Glutamatergic neuron (in vitro differentiated cells): ENCODE measurements at places on chromosomes 1 and 21.

- DNase-seq, result no peak
These were observed 1266.0 kb upstream of the ADGRL2 start for GRCh38 chr1:80534606-80535360.

DNA sequence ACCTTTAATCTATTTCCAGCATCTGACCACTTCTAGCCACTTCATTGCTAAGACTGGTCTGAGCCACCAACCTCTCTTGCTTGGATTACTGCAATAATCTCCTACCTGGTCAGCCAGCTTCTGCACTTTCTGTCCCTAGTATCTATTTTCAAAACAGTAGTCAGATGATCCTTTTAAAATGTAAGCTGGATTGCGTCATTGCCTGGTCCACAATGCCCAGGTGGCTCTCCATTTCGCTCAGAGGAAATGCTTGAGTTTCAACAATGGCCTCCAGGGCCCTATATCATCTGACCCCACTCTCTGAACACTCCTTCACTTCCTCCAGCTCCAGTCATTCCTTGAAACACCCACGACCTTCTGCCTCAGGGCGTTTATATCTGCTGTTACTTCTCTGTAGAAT is 2.3 kb downstream of the FYB2 start:
- DNase-seq, result no peak

GRCh38 chr1:220786337-220787068 is at the start of gene MTARC1:
Gene MTARC1 (plus strand): TSS chr1:220786913. CDS start chr1:220786945, 32 bp downstream.
- peak; percentile 90 for DNase-seq

GRCh38 chr1:201739080-201739479 is 89.9 kb upstream of the IPO9 start:
- no peak for DNase-seq

GRCh38 chr1:196684476-196684875 is 32.6 kb downstream of the CFH start:
- DNase-seq, result no peak

DNA sequence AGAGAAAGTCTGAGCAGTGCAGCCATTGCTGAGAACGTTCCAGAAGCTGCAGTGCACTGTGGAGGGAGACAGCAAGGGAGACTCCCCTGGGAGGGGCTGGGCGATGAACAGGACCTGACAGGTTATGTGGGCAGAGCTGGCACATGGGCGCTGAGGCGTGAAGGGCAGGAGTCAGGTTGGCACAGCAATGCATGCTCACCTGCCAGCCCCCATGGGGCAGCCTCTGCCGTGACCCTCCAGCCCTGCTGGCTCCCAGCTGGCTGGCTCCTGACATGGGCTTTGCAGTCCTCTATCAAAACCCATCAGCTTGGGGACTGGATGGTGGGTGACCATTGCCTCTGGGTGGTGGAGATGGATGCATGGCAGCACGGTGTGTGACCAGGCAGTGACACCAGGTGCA is 300.3 kb downstream of the CAMTA1 start:
- no peak for DNase-seq

DNA sequence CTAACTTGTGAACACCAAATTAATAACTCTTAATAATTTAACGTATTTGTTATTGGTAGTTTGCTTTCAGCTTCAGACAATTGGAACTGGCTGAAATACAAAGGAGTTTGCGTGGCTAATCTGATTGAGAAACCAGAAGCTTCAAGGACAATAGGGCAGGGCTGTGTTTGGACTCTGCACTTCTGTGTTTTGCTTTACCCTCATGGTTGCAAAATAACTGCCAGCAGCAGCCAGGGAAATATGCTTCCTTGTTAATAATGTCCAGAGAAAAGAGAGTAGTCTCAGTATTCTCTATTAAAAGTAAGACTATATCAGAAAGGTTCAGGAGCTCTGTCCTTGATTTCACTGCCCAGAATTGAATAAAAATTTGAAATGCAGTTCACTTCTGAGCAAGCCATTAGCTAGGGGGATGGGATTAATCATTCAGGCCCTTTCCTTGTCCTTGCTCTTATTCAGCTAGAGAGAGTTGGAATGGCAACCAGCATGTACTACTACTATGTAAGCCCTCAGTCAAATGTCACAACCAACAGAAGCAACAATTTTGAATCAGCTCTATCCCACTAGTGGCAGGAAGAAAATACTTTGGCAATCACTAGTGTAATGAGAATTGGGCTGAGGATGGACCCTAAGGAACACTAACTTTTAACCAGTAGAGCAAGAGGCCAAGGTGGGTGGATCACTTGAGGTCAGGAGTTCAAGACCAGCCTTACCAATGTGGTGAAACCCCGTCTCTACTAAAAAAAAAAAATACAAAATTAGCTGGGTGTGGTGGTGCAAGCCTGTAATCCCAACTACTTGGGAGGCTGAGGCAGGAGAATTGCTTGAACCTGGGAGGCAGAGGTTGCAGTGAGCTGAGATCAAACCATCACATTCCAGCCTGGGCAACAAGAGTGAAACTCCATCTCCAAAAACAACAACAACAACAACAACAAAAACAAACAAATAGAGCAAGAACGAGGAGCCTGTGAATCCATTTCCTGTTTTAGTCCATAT is 76.8 kb downstream of the POU2F1 start:
- no peak for DNase-seq

GRCh38 chr1:152745289-152745704 is 12.5 kb upstream of the KPRP start:
- DNase-seq, result no peak

- DNase-seq, result no peak
These were observed 217.2 kb upstream of the HOOK1 start for GRCh38 chr1:59597420-59598119.

DNA sequence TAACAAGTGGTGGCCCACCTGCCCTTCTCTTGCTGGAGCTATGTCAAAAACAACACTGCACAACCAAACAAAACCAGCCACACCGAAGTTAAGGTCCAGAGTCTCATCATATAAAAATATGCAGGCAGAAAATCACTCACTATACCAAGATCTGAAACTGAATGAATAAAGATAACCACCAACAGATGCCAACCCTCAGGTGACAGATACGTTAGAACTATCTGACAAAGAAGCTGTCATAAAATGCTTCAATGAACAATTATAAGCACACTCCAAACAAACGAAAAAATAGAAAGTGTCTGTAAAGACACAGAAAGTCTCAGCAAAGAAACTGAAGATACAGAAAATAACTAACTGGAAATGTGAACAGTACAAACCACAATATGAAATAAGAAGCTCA is 14.0 kb downstream of the ZNF496 start:
- DNase-seq, result no peak

DNA sequence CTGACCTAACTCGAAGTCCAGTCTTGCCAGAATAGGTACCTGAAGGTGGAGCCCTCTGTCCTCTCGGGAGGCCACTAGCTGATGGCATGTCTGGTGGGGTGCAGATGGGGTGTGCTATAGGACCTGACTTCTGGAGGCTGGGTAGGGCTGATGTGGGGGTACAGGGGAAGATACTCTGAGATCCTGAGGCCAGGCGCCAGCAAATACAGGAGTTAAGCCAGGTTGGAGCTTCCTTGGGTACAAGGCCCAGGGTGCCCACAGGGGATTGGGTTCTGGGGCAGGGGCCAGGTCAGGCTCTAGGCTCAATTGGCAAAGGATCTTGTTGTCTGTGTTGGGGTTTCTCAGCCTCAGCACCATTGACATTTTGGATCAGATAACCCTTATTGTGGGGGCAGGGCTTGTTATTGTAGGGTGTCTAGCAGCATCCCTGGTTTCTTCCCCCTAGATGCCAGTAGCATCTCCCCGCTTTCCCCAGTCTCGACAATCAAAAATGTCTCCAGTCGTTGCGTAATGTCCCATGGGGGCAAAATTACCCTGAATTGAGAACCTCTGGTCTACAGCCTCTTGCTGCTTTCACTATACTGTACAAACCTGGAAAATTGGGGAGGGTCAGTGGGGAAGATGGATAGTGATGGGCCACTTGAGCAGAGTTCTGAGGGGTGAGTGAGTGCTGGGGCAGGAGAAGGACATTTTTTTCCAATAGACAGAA is 9.2 kb downstream of the PTPRF start:
- DNase-seq, result no peak

GRCh38 chr1:234593771-234594504 is 16.0 kb downstream of the IRF2BP2 start:
- DNase-seq, result no peak

DNA sequence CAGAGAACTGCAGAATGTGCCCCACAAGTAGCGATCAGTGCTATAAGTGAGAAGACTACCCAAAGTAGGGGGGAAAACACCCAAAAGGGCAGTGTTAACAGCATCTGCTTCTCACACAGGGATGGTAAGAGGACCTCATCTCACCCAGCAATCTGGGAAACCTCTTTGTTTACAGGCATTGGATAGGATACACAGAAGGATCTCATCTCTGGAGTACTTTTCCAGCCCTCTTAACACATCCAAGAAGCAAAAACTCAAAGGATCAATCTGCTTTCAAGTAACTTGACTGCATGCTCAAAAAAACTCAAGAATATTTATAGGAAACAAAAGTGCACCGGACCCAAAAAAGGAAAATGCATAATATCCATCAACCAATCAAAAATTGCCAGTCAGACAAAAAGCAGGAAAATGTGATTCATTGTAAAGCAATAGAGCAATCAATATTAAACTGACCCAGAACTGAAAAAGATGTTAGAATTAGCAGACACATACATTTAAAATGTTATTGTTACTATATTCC is 311.0 kb upstream of the CXADR start:
- no peak for DNase-seq

DNA sequence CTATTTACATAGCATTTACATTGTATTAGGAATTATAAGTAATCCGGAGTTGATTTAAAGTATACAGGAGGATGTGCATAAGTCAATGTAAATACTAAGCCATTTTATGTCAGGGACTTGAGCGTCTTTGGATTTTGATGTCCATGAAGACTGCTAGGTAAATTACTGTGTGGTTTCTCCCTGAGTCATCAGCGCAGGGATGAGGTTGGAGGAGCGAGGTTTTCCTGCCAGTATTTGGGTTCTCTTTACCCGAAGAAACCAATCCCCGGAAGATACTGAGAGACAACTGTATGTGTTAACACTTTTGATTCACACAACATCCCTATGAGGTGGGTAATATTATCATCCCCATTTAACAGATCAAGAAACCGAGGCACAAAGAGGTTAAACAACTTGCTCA is 29.3 kb downstream of the BATF3 start:
- DNase-seq, result no peak

GRCh38 chr1:2583871-2584351 is 2.7 kb upstream of the PRXL2B start:
- peak; percentile 14 for DNase-seq

GRCh38 chr1:60904099-60904851 is 178.1 kb upstream of the NFIA start:
- no peak for DNase-seq

DNA sequence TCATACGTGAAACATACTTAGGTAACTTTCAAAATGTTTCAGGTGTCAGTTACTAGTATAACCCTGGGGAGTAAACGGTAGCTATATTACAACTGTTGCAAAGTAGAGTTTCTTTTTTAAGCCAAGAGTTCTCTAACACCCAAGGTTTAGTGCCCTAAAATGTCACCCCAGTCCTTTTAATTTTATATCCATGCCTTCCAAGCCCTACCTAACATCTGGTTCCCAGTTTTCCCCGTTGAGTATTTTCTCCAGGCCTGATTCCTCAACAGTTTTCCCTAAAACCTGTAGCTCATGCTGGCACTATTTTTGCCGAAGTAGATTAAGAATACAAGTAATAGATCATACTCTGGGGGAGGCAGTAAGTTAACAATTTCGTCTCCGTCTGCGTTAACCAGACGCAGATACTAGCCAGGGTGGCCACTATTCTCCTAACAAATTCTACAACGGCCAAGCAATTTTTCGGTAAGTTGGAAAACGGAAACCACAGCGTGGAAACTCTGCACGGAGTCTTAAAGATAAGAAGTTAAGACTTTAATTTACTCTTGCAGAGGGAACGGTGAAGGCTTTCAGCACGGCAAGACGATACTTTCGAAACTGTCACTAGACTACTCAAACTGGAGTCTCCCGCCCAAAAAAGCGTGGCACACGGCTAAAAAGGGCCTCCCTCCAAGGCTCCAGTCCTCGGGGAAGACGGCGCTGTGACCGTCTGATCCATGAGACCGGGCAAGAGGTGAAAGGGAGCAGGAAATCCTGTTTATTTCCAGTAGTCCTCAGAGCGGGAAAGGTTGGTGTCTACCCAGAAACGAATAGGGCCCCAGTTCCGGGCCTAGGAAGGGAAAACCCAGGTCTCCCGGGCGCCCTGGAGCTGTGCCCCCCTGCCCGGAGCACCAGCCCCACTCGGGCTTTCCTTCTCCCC is 945 bp downstream of the SRSF4 start:
- DNase-seq, result no peak

DNA sequence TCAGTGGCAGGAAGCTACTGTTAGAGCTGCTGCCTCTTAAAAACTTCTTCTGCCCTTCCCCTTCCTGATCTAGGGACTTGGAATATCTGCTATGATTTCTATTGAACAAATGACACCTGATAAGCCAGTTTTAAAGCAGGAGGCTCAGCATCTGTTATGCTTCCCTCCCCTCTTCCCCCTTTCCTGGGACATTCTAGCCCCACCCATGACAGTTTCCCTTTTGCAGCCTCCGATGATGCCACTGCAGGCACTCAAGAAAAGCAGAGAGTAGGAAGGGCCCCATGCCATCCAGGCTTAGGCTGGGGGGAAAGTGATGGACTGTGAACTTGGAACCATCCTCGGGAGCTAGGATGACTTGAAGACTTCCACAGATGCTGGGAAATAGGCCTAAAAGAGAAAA is 15.1 kb upstream of the EPB41 start:
- no peak for DNase-seq

DNA sequence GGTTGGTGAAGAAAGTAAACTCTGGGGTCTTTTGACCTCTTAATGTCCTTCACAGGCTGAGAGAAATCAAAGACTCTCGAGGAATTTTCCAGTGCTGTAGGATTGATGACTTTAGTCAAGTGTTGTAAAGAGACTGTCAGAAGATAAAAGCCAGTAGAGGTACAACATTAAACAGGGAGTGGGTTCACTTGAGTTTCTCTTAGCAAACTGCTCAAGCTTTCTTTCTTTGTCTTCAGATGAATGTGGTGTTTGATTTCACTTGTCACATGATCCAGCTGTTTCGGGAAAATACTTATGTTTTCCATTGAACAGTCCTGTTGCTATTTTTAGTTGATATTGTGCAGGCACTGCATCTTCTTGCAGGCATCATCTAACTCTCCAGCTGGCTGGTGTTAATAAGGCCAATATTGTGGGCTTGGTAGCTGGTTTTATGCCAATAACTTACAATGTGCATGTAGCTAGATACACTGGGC is 45.6 kb downstream of the XCL2 start:
- DNase-seq, result no peak

DNA sequence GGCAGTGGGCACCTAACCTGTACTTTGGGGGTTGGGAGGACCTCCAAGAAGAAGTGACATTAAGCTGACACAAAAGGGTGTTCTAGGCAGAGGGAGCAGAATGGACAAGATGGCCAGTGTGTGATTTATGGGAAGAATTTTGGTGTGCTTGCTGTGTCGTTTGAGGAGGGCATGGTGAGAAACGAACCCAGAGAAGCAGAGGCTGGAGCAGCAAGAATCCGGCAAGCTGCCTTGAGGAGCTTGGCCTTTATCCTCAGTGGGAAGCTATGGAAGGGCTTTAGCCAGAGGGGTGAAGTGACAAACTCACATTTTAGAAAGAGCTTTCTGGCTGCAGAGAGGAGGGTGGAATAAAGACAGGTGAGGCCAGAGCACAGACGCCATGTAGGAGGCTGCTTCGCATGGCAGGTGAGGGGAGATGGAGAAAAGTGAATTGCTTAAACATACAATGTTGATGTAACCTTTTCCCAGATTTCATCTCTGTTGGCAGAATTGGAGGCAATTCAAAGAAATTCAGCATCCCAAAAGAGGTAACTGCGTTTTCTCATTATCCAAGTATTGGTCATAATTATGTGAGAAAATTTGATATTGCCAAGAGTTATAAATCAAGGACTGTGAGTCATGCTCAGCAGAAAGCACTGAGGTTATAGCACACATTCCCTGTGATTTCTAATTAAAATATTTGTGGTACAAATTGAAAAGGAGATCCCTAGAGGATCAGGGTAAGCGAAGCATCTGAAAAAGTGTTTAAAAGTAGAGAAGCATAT is 26.5 kb downstream of the TRIM45 start:
- no peak for DNase-seq
